A549 treated with AZD2906 at 1 μM for 4 hours (cell line): ENCODE measurements at places on chromosomes 1 and 21. TPM values are rescaled to one million over a fixed set of nuclear protein-coding genes. Genes with fewer than 3 reads are reported as not detected.

CAMK1G gene
- total RNA-seq, result 0.22 to 0.60 TPM (median 0.35 TPM) in 5 replicates

CLCA1 gene
- total RNA-seq, result not detected in 5 replicates

NHLH1 gene
- total RNA-seq, result 0.32 to 0.71 TPM (median 0.40 TPM) in 5 replicates

LYPD8 gene
- 0.07 to 0.22 TPM (median 0.10 TPM) in 5 replicates for total RNA-seq

OR10Z1 gene
- not detected in 5 replicates for total RNA-seq

KLHDC7A gene
- 1.2 to 2.0 TPM (median 1.3 TPM) in 5 replicates for total RNA-seq

IQGAP3 gene
- 13.7 to 19.1 TPM (median 15.6 TPM) in 5 replicates for total RNA-seq

AIM2 gene
- total RNA-seq, result not detected in 5 replicates

CLIC6 gene
- total RNA-seq, result 0.06 to 0.10 TPM (median 0.09 TPM) in 5 replicates

CBS gene
- 11.4 to 13.8 TPM (median 12.0 TPM) in 5 replicates for total RNA-seq

ATP1A1 gene
- total RNA-seq, result 335 to 430 TPM (median 396 TPM) in 5 replicates

MRPL39 gene
- 31.2 to 35.9 TPM (median 32.3 TPM) in 5 replicates for total RNA-seq

UAP1 gene
- 28.1 to 38.0 TPM (median 31.6 TPM) in 5 replicates for total RNA-seq

PLEKHM2 gene
- total RNA-seq, result 22.1 to 26.5 TPM (median 25.3 TPM) in 5 replicates

AIRE gene
- 0.03 TPM in 1 of 5 replicates, not detected in the others for total RNA-seq

PLXNA2 gene
- total RNA-seq, result 3.5 to 3.8 TPM (median 3.5 TPM) in 5 replicates

FAM131C gene
- total RNA-seq, result 13.5 to 21.3 TPM (median 19.9 TPM) in 5 replicates
